ENCODE measurements at places on chromosomes 16 and 17. TPM values are rescaled to one million over a fixed set of nuclear protein-coding genes. Genes with fewer than 3 reads are reported as not detected.
A peak's percentile ranks its signal among the peaks of the same experiment; 100 is the strongest.

DNA sequence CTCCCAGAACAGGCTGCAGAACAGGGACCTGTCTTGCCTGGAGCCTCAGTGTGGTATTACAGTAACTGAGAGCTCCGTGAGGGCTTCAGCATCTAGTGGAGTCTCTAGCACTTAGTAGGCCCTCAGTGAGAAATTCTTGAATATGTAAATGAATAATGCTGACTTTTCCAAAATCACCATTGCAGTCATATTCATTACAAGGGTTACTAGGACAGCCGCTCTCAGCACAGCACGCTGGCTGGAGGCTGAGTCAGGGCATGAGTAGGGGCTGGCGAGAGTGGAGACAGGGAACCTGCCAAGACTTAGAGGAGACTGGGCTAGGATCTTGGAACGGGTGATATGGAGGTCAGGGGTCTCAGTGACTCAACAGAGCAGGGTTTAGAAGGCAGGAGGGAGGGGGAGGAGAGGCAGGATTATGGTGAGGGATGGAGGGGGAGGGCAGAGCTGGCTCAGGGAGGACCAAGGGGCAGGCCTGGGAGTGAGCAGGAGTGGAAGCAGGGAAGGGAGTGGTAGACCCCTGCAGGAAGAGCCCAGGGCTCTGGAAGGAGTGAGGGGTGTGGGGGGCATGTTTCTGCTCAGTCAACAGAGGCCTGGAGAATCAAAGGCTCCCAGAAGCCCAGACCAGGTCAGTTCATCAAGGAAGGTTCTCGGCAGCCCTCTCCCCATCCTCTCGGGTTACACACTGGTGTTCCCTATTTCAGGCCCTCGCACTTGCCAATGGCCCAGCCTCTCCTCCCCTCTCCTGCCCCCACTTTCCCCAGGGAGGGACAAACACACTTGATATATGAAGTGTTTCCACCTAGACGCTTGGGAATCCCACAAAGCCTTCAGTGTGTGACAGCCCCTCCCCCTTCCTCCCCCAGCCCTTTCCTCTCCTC lies 42.3 kb downstream of the FZD2 start:
- no peaks in the 10 kb centered on the region for H3K27me3 ChIP-seq
- no peak overlapping the region for H3K27ac ChIP-seq
- no peak overlapping the region for H3K4me3 ChIP-seq
- no peak for DNase-seq
- H3K4me1 ChIP-seq, result no peaks in the 10 kb centered on the region

DNA sequence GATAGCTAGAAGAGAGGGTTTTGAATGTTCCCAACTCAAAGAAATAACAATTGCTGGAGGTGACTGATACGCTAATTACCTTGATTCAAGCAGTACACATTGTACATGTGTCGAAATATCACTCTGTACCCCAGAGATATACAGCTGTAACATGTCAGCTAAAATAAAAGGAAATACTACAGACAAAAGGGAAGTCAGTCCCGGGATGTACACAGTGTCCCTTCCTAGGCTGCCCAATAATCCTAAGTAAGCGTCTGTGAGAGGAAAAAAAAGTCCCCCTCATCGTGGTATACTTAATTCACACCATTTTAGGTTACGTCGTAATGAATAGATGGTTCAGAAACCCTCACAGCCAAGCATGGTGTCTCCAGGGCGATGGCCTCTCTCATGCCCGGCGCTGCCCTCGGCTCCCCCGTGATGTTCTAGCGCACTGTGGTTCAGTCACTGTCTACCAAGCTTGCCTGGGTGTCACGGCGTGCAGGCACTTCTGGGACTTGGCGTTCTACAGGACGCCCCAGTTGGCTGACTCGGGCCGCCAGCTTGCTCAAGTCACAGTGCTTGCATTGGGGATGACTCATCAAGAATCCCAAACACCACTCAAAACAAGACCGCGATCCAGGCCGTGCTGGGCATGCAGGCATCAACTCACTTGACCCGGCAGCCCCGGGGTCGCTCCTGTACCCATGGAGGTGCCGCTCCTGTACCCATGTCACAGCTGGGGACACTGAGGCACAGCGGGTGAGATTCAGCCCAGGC lies 27.6 kb downstream of the CCDC40 start:
- no peaks in the 10 kb centered on the region for H3K36me3 ChIP-seq
- no peak overlapping the region for H3K4me3 ChIP-seq
- no peaks in the 10 kb centered on the region for H3K4me1 ChIP-seq

- no peak for DNase-seq
- no peaks in the 10 kb centered on the region for H3K27me3 ChIP-seq
- no peaks in the 10 kb centered on the region for H3K4me1 ChIP-seq
- no peaks in the 10 kb centered on the region for H3K36me3 ChIP-seq
Measured at GRCh38 chr17:73062726-73063125, 29.8 kb downstream of the SLC39A11 start.

DNA sequence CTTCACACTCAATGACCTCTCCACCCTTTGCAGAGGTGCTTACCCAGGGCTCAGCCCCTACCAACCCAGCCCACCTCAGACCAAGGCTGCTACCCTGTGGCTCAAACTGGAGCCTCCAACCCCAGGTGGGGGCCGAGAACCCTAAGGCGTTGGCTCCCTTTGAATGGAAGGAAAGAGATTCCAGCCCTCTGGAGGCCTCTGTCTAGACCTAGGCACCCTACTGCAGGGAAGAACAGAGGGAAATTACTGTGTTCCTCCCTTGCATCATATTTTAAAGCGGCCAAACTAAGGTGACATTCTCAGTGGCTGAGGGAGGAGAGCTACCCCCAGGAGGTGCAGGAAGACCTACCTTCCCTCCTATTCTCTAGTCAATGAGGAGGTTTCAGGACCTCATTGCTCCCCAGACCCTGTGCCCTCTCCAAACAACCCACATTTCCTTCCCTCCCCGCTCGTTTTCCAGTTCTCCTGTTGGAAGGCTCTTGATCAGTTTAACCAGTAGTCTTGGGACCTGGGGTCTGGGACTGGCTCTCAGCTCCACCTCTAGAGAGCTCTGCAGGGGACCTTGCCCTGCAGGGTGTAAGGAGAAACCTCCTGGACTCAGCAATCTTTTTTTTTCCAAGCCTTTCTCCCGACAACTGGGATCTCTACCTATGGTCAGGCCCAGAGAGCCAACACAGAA lies 5.5 kb upstream of the HOXB8 start:
- H3K4me3 ChIP-seq, result no peak overlapping the region
- peaks cover 26% of the 10 kb centered on the region for H3K4me1 ChIP-seq
- H3K27me3 ChIP-seq, result no peaks in the 10 kb centered on the region
- H3K27ac ChIP-seq, result no peak overlapping the region

SNAI3 gene
- not detected for total RNA-seq

GRCh38 chr17:77856551-77857305 lies 101.8 kb upstream of the TNRC6C start:
- no peaks in the 10 kb centered on the region for H3K27me3 ChIP-seq
- no peak for DNase-seq

GRCh38 chr16:24318680-24319079 lies 62.5 kb downstream of the CACNG3 start:
- H3K4me3 ChIP-seq, result no peak overlapping the region
- peak overlapping the region; percentile 13 for H3K27ac ChIP-seq
- H3K36me3 ChIP-seq, result no peaks in the 10 kb centered on the region
- no peaks in the 10 kb centered on the region for H3K27me3 ChIP-seq
- peak; percentile 62 for DNase-seq

DNA sequence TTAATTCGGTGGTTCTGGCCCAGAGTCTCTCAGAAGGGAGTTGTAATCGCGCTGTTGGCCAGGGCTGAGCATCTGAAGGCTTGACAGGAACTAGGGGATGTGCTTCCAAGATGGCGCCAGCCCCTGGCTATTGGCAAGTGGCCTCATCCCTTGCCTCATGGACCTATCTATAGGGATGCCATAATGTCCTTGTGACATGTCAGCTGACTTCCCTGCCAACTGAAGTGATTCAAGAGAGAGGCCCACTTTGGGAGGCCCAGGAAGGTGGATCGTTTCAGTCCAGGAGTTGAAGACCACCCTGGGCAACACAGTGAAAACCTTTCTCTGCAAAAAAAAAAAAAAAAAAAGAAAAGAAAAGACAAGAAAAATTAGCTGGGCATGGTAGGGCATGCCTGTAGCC lies 15.0 kb upstream of the C16orf87 start:
- no peaks in the 10 kb centered on the region for H3K27me3 ChIP-seq
- H3K36me3 ChIP-seq, result no peaks in the 10 kb centered on the region
- no peak for DNase-seq
- H3K4me1 ChIP-seq, result no peaks in the 10 kb centered on the region
- no peak overlapping the region for H3K27ac ChIP-seq
- no peak overlapping the region for H3K4me3 ChIP-seq

- peaks cover 40% of the 10 kb centered on the region for H3K36me3 ChIP-seq
- H3K4me1 ChIP-seq, result peaks cover 50% of the 10 kb centered on the region
- peak overlapping the region; percentile 55 for H3K27ac ChIP-seq
- DNase-seq, result peak; percentile 75
- no peaks in the 10 kb centered on the region for H3K27me3 ChIP-seq
Measured at GRCh38 chr16:2150418-2151187, 2.2 kb downstream of the RAB26 start.

- no peaks in the 10 kb centered on the region for H3K27me3 ChIP-seq
- H3K36me3 ChIP-seq, result no peaks in the 10 kb centered on the region
- H3K4me1 ChIP-seq, result peaks cover 20% of the 10 kb centered on the region
- no peak overlapping the region for H3K4me3 ChIP-seq
- H3K27ac ChIP-seq, result no peak overlapping the region
- no peak for DNase-seq
Measured at GRCh38 chr16:50261707-50262235, 4.6 kb upstream of the ADCY7 start.

DNA sequence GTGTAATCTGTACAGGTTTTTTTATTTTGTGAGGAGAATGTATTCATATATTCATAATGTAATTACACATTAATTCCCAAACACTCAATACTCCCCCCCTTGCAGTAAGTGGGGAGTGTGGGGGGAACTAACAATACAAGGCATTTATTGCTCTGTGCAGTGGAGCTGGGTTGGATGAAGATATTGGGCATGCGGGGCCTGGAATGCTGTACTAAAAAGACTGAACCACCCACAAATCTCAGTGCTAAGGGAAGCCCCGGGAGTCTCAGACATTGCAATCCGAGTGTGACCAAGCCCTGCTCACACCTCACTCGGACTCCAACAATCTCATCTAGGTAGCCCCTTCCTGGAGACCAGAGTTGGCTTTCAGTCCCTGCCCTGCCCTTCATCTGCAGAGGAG lies 6.0 kb downstream of the PLLP start:
- no peaks in the 10 kb centered on the region for H3K4me1 ChIP-seq
- no peaks in the 10 kb centered on the region for H3K27me3 ChIP-seq
- H3K4me3 ChIP-seq, result no peak overlapping the region
- no peak for DNase-seq
- H3K27ac ChIP-seq, result no peak overlapping the region
- no peaks in the 10 kb centered on the region for H3K36me3 ChIP-seq

DNA sequence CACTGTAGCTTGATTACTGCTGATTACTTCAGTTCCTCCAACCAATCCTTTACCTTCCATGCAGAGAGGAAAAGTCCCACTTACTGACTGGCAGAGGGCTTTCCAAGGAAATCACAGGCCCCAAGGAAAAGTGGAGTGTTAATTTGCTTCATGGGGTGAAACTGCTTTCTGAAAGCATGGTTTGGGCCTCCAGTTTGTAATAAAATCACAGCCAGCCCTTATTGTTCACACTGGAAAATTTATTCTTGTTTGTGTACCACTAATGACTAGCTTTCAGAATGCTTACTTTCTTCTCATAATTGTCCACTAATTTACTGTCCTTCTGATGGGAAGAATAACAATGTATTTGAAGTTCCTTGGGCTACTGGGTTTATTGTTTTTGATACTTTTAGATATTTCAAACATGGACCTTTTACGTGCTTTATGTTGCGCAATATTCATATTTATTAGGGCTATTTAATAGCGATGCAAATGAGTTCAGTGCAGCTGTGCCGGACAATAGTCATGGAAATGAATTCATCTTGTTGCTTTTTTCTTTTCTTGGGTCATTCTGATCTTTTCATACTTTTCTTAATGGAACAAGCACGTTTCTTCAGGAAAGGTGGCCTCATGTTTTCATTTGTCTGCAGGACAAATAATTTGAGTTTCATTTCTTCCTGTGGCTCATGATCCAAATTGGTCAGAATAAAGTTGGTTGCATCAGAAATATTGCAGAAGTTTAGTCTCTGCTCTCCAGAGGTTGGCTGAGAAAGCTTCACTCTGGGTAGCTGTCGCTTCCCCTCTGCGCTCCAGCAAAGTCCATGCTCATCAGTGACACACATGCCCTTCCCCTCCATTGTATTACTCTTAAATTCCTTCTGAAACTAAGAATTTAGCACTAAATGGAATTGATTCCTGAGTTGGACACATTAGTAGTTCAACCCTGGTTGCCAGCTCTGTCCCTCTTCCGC lies 128.7 kb downstream of the PRKCA start:
- no peak for DNase-seq
- no peaks in the 10 kb centered on the region for H3K27me3 ChIP-seq
- no peak overlapping the region for H3K4me3 ChIP-seq

C17orf107 gene
- 2.7 TPM for total RNA-seq

PLA2G10 gene
- total RNA-seq, result not detected

GRCh38 chr17:74671031-74671771 lies 41.5 kb downstream of the CD300LF start:
- H3K4me3 ChIP-seq, result no peak overlapping the region
- no peak overlapping the region for H3K27ac ChIP-seq
- peak; percentile 88 for DNase-seq
- H3K36me3 ChIP-seq, result no peaks in the 10 kb centered on the region
- no peaks in the 10 kb centered on the region for H3K4me1 ChIP-seq

DNA sequence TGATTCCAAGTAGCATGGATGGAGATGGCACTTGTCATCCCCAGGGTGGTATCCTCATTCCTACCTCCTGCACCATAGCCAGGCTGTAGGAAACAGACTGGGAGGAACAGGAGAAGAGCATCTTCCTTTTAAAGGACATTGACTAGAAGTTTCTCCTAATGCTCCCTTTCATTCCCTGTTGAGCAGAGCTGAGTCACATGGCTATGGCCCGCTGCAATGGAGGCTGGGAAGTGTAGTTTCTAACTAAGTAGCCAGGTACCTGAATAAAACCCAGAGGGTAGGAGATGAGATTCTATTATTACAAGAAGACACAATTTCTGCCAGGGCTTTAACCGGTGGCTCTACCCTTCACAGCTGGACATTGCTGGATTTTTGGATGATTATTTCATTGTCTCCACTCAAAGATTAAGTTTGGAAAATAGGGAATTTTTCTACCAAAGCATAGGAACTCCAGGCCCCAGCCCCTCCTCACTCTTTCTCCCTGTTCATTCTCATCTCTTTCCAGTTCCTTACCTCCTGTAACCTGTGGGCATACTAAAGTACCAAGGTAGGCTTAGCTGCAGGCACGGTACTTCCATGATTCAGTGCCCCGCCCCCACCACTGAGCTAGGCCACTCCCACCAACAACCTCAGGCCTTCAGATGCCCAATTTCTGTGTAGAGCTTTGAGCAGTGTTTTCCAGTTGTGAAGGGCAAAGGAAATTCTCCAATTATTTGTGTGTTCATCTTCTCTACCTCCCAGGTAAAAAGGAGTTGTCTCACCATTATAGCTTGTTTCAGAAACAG lies 378.3 kb downstream of the CDH13 start:
- no peak for DNase-seq
- H3K4me1 ChIP-seq, result no peaks in the 10 kb centered on the region
- H3K27ac ChIP-seq, result no peak overlapping the region
- H3K27me3 ChIP-seq, result no peaks in the 10 kb centered on the region
- H3K4me3 ChIP-seq, result no peak overlapping the region
- no peaks in the 10 kb centered on the region for H3K36me3 ChIP-seq

MYH13 gene
- total RNA-seq, result not detected

Data from A673 (cell line).